ENCODE measurements at places on chromosomes 11 and 22.

- no peak for DNase-seq
These were observed 173.7 kb downstream of the MAML2 start for GRCh38 chr11:96169250-96169649.

- no peak for DNase-seq
These were observed 252.0 kb downstream of the BRD1 start for GRCh38 chr22:49575703-49576081.

GRCh38 chr11:74470526-74470925, 3.2 kb upstream of the KCNE3 start:
- no peak for DNase-seq

- DNase-seq, result no peak
These were observed 2268.7 kb downstream of the LRRC4C start for GRCh38 chr11:39190751-39191150.

DNA sequence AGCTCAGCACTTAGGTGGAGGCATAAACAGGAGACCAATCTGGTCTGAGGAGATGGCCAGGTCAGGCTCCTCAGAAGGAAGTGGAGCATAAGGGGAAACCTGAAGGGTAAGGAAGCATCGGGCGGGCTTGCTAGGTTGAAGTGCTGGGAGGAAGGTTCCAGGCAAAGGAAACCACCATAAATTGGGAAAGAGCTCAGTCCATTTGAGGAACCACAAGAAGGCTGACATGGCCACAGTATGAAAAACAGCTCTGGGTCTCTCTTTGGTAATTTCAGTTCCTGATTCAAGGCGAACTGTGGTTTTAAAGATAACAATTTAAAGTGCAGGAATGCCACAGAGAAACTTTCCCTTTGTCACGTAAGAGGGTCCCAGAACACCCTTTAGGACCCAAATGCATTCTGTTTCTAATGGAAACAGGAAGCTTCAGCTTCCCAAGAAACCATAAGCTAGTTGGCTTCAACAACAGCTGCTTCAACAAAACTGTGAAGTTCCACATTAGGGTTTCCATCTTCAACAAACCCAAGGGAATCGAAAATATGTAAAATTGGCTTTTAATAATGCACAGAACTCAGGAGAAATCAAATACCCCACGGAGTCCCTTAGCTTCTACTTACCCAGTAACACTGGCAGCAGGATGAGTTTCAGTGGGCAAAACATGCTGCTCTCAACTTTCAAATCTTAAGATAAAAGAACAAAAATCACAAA, 10.4 kb downstream of the JAML start:
- no peak for DNase-seq

Measured in 8988T (cell line).